ENCODE measurements at places on chromosomes 6 and 20.
A peak's percentile ranks its signal among the peaks of the same experiment; 100 is the strongest.

DNA sequence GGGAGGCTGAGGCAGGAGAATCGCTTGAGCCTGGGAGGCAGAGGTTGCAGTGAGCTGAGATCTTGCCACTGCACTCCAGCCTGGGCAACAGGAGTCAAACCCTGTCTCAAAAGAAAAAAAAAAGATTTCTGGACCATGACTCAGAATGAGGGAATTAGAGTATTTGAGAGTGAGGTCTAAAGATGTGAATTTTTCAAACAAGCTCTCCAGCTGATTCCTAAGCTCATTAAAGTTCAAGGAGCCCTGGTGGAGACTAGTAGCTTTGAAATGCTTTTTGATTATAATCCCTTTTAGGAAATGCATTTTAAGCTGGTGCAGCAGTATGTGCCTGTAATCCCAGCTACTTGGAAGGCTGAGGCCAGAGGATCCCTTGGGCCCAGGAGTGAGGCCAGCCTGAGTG lies 21.8 kb upstream of the SRF start:
- DNase-seq, result peak; percentile 49

DNA sequence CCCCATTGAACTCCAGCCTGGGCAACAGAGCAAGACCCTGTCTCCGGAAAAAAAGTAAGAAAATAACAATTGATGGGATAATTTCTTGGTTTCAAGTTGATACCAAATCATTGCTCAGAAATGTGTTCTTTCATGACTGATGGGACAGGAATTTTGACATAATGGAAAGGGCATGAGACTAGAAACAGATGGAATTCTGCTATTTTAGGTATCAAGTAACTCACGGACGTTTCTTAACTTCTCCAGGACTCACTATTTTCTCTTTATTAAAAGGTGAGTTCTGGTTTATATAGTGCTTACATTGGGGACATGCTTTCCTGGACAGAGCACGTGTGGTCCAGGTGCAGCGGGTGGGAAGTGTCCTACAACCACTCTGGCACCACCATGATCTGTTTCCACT lies 6.0 kb upstream of the DSP start:
- peak; percentile 23 for DNase-seq

DNA sequence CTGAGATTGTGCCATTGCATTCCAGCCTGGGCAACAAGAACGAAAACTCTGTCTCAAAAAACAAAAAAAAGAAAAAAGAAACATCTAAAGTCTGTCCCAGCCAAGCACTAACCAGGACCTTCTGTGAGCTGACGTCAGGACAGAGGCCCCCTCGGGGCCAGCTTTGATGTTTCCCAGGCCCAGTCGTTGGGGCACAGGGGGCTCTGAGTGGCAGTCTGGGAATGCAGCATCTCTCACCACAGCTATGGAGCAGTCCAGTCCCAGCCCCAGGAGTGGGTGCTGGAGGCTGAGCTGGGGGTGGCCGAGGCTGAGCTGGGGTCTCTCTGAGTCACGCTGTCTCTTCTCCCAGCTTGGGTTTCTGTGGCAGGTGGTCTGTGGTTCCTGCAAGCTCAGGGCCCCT lies 46.0 kb upstream of the SRF start:
- no peak for DNase-seq

GRCh38 chr6:165753506-165753905 lies 90.5 kb upstream of the PDE10A start:
- DNase-seq, result no peak

DNA sequence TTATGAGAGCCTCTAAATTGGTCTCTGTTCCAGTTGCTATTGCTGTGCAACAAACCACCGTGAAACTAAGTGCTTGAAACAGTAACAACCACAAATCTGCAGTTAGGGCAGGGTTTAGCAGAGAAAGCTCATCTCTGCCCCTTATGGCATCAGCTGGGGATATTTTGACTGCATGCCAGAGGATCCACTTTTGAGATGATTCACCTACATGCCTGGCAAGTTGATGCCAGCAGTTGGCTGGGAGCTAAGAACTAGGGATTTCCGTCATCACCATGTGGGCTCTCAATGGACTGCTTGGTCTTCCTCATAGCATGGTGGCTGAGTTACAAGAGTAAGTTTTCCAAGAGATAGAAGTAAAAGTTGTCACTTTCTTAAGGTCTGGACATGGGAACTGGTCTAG lies 35.1 kb downstream of the PLCB4 start:
- no peak for DNase-seq

GRCh38 chr20:46253391-46253790 lies 54.9 kb downstream of the CDH22 start:
- peak; percentile 43 for DNase-seq

GRCh38 chr20:6657904-6658303 lies 109.6 kb upstream of the BMP2 start:
- no peak for DNase-seq

GRCh38 chr6:116561377-116562018 lies 7.9 kb downstream of the CALHM4 start:
- peak; percentile 57 for DNase-seq

GRCh38 chr20:42901689-42902440 lies 287.8 kb downstream of the PTPRT start:
- no peak for DNase-seq

- peak; percentile 82 for DNase-seq
Measured at GRCh38 chr6:31791324-31792089, 4.0 kb downstream of the VARS1 start.

- DNase-seq, result no peak
Measured at GRCh38 chr6:81985191-81985590, 232.7 kb upstream of the TENT5A start.

- peak; percentile 77 for DNase-seq
Measured at GRCh38 chr6:36577301-36577700, 16.9 kb upstream of the SRSF3 start.

DNA sequence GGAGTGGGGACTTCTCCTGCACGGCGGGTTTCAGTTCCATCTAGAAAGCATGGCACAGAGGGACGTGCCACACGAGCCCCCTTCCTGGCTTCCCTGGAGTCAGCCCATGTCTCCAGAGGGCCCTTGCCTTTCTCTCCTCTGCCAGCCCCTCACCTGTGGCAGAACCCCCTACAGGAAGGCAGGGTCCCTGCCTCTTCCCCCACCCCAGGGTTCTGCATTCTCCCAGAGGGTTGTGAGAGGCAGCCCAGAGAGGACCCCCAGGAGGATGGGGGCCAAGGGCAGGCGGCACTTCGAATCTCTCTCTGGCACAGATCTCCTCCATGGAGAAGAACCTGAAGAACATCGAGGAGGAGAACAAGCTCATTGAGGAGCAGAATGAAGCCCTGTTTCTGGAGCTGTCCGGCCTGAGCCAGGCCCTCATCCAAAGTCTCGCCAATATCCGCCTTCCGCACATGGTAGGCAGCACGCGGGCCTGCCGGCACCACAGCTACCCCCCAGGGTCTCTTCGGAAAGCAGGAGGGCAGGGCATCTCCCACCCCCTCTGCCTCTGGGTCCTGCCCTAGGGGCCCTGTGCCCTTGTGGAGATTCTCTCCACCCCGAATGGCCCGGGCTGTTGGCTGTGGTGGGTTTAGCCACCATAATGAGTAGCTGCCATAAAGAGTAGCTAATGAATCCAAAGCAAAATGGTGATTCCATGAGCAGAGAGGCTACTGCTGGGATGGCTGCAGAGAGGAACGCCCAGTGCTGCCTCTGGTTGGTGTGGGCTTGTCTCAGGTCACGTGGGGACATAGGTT lies 15.9 kb upstream of the PCMTD2 start:
- no peak for DNase-seq

GRCh38 chr6:163413345-163414116 lies 987 bp upstream of the QKI start:
- peak; percentile 99 for DNase-seq

DNA sequence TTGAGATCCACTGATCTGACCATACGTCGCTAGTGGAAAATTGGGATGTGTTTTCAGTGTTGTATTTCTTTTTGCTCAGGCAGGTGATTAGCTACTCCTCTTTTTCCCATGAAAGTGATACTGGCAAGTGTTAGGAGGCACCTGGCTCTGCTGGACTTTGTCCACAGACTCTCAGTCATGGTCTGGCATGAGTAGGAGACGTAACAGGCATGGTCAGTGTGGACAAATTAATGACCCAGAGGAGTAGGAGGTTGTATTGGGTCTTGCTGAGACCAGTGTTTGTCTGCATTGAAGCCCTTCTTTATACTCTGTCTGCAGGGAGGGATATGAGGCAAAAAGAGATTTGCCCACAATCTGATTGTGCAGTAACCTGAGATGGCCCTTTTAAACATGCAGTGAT lies 178.7 kb downstream of the DTNBP1 start:
- DNase-seq, result no peak

DNA sequence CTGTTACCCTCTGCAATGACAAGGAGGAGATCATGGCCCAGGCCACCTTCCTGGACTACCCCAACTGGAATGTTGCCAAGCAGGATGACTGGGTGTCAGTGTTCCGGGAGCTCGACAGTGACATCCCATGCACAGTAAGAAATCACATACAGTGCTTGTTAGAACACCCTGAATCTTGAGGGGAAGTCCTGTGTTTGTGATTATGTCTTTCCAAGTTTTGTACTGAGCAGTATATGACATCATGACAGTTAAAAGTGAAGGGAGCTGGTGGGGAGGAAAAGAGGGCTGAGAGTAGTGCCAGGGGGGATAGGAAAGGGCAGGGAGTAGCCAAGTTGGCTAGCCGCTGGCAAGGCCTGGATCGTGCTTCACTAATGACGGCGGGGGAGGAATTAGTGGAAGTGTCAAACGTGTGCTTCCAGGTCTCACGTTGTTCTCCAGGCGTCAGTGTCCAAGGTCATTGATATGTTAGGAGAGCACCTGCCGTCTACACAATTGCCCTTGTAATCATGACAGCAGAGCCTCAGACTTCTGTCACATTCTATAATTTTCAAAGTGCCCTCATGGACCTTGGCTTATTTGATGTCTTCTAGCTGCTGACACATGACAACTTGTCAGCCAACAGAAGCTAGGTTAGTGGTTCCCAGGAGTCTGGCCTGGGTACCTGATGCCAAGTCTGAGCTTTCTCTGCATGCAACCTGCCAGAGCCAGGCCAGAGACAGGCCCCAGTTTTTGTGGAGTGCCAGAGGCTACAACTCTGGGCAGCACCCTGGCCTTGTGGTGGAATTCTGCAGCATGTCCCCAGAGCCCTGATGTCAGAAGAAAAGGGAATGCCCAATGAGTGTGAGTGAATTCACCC lies 18.8 kb downstream of the CFAP61 start:
- DNase-seq, result no peak

- DNase-seq, result no peak
Measured at GRCh38 chr20:16283978-16284377, 289.3 kb downstream of the KIF16B start.

- peak; percentile 68 for DNase-seq
Measured at GRCh38 chr6:134060491-134061106, 8.2 kb upstream of the SLC2A12 start.

GRCh38 chr6:111740506-111740905 lies 132.7 kb downstream of the FYN start:
- no peak for DNase-seq

- DNase-seq, result peak; percentile 21
Measured at GRCh38 chr6:112639391-112639831, 292.3 kb downstream of the RFPL4B start.

DNA sequence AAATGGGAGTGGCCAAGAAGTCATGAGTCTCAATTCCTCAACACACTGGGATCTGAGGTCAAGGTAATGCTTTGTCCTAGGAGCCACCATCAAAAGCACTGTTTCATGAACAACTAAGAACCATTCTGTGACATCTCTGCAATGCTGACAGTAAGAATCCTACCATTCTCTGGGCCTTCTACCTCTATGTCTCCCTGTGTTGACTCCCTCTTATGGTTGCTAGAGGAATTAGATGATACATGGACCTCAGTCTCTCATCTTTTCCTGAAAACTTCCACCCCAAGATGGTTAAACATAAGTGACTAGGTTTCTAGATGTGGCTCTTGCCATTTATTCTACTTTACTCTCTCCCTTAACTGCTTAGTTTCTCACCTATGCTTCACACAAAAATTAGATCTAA lies 9.1 kb downstream of the MTRF1L start:
- DNase-seq, result no peak

DNA sequence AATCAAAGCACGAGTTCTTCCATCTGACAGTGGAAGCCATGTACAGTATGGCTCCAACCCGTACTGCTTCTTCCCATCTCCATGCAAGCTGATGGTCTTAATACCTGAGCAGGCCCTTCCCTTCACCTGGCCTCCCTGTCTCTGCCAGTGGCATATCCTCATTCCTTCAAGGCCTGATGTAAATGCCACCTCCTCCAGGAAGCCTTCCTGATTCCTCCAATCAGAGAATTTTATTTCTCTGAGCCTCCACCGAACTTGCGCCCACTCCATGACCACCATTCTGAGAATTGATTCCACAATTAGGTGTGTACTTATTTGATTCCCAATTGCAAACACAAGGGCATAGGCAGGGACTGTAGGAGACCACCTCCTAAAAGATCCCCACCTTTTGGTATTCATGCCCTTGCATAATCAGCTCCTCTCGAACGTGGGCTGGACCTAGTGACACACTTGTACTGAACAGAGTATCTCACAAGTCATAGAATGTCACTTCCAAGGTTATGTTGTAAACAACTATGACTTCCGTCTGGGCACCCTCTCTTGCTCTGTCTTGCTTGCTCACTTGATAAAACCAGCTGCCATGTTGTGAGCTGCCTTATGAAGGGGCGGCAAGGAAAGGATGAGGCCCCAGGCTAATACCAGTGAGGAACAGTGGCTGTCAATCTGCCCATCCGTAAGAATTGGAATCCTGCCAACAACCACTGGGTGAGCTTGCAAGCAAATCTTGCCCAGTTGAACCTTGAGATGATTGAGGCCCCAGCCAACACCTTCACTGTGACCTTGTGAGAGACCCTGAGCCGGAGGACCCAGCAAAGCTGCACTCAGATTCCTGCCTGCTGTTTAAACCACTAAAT lies 38.8 kb downstream of the CPNE5 start:
- DNase-seq, result no peak

- no peak for DNase-seq
Measured at GRCh38 chr20:2914160-2914559, 40.9 kb downstream of the PTPRA start.

- DNase-seq, result peak; percentile 81
Measured at GRCh38 chr6:11263291-11263775, 30.9 kb upstream of the NEDD9 start.

DNA sequence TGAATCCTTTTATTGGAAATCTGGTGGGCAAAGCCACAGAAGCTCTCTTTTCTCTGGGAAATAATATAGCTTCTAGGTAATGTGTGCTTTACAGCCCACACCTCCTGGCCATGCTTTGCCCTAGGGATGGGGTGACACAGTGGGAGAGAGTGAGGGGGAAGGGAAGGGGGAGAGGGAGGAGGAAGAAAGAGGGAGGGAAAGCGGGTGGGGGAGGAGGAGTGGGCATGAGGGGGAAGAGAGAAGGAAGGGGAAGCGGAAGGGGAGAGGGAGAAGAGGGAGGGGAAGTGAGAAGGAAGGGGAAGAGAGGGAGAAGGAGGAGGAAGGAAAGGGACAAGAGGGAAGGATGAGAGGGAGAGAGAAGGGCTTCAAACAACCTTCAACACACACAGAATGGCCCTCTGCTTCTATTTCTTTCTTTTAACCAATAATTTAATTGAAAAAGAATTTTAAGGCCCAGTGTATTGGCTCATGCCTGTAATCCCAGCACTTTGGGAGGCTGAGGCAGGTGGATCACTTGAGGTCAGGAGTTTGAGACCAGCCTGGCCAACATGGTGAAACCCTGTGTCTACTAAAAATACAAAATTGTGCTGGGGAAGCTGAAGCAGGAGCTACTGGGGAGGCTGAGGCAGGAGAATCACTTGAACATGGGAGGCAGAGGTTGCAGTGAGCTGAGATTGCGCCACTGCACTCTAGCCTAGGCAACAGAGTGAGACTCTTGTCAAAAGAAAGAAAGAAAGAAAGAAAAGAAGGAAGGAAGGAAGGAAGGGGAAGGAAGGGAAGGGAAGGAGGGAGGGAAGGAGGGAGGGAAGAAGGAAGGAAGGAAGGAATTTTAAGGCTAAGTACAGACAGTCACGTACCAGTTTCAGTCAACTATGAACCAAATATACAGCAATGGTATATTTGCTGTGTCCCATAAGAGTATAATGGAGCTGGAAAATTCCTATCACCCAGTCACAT lies 75.2 kb downstream of the RSPH3 start:
- no peak for DNase-seq

All from AG08396 (cell line).